K562 (cell line): ENCODE measurements at places on chromosomes 1 and 21. TPM values are rescaled to one million over a fixed set of nuclear protein-coding genes. Genes with fewer than 3 reads are reported as not detected.

F13B gene
- polyA plus RNA-seq: not detected in 2 replicates

OR2G6 gene
- polyA plus RNA-seq: 0.01 TPM in 1 of 2 replicates, not detected in the other

CFAP57 gene
- 0.05 TPM in 1 of 2 replicates, not detected in the other for polyA plus RNA-seq

PDZK1IP1 gene
- polyA plus RNA-seq: 0.32 and 0.53 TPM in 2 replicates

PAQR7 gene
- 2.7 and 3.0 TPM in 2 replicates for polyA plus RNA-seq

BTBD19 gene
- polyA plus RNA-seq: 1.8 and 1.9 TPM in 2 replicates
